ENCODE measurements at places on chromosomes 2 and 18. TPM values are rescaled to one million over a fixed set of nuclear protein-coding genes. Genes with fewer than 3 reads are reported as not detected.

DNA sequence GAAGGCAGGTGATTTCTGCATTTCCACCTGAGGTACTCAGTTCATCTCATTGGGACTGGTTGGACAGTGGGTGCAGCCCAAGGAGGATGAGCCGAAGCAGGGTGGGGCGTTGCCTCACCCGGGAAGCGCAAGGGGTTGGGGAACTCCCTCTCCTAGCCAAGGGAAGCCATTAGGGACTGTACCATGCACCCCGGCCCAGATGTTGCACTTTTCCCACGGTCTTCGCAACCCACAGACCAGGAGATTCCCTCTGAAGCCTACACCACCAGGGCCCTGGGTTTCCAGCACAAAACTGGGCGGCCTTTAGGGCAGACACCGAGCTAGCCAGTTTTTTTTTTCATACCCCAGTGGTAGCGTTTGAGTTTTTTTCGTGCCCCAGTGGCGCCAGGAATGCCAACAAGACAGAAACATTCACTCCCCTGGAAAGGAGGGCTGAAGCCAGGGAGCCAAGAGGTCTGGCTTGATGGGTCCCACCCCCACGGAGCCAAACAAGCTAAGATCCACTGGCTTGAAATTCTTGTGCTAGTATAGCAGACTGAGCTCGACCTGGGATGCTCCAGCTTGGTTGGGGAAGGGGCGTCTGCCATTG lies 75.9 kb upstream of the RANBP2 start:
- peak; percentile 23 for DNase-seq

The RAD51AP2 gene
- not detected for total RNA-seq

- no peak for DNase-seq
Measured at GRCh38 chr2:169523681-169524080, 14.2 kb downstream of the KLHL41 start.

The IL1F10 gene
- total RNA-seq = not detected

DNA sequence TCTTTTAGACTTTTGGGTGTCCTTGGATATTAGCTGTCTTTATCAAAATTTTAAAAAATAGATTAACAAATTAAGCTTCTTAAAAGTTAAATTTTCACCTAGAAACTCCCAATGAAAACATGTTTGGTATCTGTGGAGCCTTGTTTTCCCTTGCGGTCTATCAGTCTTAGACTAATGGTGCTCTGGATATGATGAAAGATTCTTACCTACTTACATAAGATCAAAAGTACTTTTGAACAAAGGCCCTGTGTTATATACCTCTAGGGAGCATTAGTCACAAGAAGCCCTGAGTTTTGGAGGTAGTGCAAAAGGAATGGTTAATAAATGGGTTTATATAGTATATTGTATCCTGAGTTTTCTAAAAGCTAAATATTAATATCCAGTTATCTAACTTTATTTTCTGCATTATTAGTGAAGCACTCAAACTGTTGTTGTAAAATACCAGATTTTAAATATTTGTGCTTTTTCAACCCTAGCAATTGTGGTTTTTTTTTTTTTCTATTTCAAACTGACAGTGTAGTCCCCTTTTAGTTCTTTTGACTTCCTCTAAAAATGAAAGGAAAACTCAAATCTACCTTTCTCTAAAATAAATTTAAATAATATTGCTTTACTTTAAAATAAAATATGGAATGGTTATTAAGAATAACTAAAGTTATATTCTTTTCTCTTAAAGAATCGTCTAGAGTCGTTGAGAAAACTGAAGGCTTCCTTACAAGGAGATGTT lies 18.1 kb downstream of the NDC80 start:
- DNase-seq = no peak

The G6PC2 gene
- total RNA-seq = not detected

The SELENOI gene
- 17.5 TPM for total RNA-seq

- DNase-seq = no peak
Measured at GRCh38 chr18:41071826-41072225, 883.2 kb upstream of the PIK3C3 start.

GRCh38 chr2:152657043-152657442 lies 60.2 kb downstream of the PRPF40A start:
- DNase-seq = no peak

- DNase-seq = no peak
Measured at GRCh38 chr2:40095000-40095399, 315.9 kb upstream of the THUMPD2 start.

DNA sequence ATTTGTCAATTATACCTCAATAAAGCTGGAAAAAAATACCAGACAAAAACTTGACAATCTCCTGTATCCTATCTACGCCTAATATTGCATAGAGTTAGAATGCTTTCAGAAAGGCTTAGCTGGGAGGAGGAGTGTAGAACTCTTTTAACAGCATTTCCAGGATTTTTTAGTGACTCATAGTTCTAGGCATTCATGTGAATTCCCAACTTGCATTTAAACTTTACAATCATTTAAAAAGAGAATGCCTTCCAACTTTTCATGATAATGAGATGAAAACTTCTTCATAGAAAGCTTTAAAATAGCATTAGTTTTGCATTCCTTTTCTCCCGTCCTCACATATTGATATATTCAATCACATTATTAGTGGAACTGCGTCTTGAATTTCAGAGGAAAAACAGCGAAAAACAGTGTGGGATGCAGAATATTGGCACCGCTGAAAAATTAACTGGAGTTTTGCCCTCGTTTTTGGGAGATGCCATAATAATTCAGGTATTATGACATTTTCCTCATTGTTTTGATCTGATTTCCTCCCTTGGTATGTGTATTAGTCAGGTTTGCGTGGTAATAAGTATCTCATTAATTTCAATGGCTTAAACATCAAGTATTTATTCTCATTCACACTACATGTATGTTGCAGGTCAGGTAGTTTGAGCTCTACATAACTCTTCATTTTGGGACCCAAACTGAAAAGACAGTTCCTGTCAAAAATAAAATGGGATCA lies 293.2 kb upstream of the FIGN start:
- DNase-seq = no peak

The RAPH1 gene
- total RNA-seq = 52.1 TPM

The SLC8A1 gene
- total RNA-seq = 27.7 TPM

The FABP1 gene
- total RNA-seq = not detected

GRCh38 chr2:55395724-55396605 lies 23.7 kb downstream of the CCDC88A start:
- no peak for DNase-seq

Measured in upper lobe of left lung (tissue), 6 donors.